CD4-positive, alpha-beta T cell treated with Interleukin-6 at 100 ng/mL for 8 hours (primary cell): ENCODE measurements at places on chromosomes 5 and 9.

- DNase-seq: no peak
These were observed 473.5 kb downstream of the ACTL7B start for GRCh38 chr9:108382310-108382709.

DNA sequence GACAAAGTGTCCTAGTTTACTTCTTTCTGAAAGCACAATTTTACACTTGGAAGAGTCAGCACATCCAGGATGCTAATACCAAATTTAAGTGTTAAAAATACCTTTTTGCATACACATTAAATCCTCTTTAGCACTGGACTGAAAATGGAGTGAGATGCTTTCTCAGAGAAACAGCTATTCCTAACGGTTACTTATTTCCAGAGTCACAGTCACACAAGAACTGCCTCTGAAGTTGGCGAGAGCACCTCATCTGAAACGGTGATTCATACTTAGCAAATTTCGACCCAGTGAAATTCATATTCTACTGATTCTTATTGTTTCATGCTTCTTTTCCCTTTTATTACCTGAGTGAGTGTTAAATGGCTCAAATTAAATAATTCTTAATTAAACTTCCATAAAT is 12.2 kb downstream of the CDH18 start:
- no peak for DNase-seq

- DNase-seq: no peak
These were observed 351.9 kb downstream of the NFIB start for GRCh38 chr9:13962006-13962405.

DNA sequence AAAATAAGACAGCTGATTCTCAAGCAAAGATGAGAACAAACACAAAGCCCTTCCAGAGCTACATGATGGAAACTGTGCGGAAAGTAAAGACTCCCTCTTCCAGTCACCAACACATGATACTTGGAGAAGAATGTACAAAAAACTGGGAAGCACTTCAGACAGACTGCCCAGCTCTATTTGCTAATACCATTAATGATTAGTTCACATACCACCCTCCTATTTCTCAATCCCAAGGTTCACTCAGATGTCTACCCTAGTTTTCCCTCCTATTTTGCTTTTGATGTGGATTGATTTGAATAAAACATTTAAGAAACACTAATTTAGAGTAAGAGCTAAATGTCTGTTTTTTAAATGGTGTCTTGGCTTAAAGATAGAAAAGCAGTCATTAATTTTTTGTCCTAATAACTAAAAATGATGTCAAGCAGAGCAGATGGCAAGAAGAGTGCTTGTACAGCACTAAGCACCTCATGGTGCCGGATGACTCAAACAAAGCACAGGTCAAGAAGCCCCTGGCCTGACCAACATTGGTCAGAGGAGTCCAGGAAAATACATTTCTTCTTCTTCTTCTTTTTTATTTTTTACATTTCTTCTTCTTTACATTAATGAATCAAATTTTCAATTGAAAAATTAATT is 639.4 kb downstream of the PDE4D start:
- DNase-seq: no peak

GRCh38 chr9:96071076-96071814 is 195.8 kb downstream of the ERCC6L2 start:
- no peak for DNase-seq

- no peak for DNase-seq
These were observed 25.0 kb downstream of the WDR36 start for GRCh38 chr5:111117136-111117535.
